Activated T-cell treated with anti-CD3 and anti-CD28 coated beads for 24 hours (primary cell): ENCODE measurements at places on chromosomes 5 and 9.

GRCh38 chr9:4137234-4137633, 162.6 kb downstream of the GLIS3 start:
- no peak for DNase-seq

- no peak for DNase-seq
These were observed 54.0 kb upstream of the MAP3K1 start for GRCh38 chr5:56761151-56761885.

GRCh38 chr5:131684051-131684450, 49.0 kb upstream of the RAPGEF6 start:
- no peak for DNase-seq

GRCh38 chr9:33468797-33469621, 4.7 kb downstream of the NOL6 start:
- DNase-seq = no peak

DNA sequence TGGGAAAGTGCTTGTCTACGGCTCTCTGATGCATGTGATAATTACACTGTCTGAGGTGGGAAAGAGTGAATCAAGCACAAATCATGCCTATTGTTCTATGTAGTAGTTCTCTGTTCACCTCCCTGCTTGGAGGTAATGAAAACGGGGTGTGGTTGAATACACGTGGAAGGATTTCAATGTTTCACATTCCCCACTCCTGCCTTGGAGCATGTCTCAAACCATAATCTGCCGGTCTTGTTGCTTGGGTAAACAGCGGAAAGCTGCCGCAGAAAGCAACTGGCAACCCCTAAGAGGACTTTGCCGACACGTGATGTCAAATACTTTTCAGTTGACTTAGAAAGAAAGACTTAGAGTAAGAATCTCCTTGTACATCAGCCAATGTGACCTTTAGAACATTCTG, 63.5 kb upstream of the MOCS2 start:
- DNase-seq = no peak

DNA sequence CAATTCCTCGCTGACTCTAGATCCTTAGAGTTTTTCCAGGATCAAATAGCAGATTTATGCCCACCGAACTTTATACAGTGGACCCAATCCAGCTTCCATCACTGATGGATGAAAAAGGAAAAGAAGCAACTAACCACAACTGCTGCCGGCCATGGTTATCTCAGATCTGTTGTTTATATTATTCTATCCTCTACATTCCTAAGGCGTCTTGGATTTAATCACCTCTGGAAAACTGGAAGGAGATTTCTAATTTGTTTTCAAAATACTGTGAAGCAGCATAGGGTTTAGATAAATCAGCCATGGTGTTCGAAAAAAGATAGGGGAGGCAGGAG, 663 bp upstream of the ZNF366 start:
- no peak for DNase-seq

DNA sequence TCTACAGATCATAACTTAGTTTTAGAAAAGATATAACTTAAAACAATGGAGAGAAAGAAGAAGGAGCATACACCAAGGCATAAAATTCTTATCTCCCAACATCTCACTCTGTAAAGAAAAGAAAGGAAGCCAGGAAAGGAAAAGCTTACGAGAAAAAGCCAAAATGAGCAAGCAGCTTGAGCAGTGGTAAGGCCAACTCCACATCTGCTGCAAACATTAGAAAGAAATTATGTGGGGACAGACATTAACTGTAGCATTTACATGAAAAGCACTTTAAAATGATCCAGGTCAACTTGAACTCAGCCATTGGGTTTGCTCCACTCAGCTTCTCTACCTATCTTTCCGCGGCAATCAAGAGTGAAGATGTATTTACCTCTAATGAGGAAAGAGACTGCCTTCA, 176.9 kb downstream of the BNC2 start:
- DNase-seq = no peak

- DNase-seq = no peak
These were observed 12.6 kb downstream of the CRB2 start for GRCh38 chr9:123368536-123369153.

DNA sequence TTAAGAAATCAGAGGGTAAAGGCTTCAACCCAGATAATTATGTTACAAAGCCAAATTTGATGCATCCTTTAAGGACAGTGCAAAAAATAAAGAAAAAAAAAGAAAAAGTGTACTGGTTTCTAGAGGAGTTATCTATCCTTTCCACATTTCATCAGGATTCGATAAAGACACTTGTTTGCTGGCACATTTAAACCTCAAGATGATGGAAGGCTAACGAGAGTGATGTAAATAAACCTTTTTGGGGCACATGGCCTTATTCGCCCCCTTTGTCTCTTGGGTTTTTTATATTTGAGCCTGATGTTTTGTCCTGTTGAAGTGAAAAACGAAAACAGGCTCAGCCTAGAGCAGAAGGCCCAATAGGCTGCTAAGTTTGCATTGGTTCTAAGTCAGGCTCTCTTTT, 416.5 kb downstream of the TAF11L14 start:
- no peak for DNase-seq

DNA sequence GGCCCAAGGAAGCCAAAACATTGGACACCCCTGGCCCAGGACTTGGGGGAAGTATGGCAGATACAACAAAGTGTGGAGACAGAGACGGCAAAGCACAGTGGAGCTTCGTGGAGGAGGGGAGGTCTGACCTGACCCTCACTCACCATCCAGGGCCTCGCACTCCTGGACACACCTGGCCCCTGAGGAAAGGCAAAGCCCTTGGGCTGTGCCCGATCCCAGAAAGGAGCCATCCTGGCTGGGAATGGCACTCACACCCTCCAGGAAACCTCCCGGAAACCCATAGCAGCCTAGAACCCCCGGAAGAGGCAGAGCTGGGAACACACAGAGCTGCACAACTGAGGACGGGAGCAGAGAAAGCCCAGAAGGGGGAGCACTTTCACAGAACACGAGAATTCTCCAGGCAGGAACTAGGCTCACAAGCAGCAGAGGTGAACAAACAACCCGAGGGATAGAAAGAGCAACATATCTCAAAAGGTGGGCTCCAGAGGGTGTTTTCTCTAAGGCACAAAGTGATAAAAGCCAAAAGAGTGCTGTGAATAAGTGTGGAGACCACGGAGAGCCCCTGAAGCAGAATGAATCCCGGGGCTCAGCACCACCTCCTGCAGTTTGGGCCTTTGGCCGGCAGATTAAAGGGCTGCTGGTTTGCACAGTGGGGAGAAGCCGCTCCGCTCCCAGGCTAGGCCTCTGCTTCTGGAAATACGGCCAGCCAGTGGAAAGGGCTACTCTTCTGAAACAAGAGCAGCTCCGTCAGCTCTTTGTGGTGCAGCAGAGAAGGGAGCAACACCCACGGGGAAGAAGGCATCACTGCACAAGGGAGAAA, 108.2 kb downstream of the UBE2R2 start:
- DNase-seq = no peak

DNA sequence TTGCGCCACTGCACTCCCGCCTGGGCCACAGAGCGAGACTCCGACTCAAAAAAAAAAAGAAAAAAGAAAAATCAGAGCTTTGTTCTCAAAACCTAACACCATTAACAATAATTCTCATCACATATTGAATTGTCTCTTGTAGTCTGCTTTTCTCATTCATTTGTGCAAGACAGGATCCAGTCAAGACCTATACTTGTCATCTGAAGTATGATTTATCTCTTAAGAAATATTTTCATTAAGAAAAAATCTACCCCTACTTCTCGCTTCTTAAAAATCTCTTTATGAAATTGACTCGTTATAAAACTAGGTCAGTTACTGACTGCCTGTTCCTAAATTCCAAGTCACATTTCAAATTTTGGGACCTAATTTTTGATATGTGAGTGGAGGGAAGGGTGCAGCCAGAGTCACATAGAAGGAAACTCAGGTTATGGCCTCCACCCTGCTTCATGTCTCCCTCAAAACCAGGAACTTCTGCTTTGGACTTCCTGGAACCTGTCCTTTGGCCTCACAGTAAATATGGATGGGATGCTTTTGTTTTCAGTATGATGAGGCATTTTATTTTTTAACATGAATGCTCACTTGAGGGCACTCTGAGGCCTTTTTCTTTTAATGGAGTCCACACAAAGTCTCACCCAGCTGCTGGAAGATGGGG, 18.9 kb downstream of the ZNF169 start:
- no peak for DNase-seq

DNA sequence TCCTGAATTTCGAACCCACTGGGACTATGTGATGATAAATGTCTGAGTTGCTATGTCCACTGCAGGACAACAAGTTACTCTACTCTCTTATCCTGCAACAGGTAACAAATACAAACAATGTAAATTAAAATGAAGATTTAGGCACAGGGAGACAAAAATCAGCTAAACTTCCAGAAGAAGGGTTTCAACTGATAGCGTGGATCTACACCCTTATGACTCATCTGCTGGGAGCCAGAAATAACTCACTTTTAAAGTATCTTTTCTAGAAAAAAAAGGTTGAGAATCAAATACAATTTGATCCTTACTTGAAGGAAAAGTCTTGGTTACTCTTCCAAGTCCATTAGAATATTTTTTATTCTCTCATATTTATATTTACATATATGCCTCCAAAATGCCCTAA, 21.4 kb downstream of the PJA2 start:
- no peak for DNase-seq

GRCh38 chr5:152184266-152184665, 220.8 kb downstream of the NMUR2 start:
- no peak for DNase-seq

DNA sequence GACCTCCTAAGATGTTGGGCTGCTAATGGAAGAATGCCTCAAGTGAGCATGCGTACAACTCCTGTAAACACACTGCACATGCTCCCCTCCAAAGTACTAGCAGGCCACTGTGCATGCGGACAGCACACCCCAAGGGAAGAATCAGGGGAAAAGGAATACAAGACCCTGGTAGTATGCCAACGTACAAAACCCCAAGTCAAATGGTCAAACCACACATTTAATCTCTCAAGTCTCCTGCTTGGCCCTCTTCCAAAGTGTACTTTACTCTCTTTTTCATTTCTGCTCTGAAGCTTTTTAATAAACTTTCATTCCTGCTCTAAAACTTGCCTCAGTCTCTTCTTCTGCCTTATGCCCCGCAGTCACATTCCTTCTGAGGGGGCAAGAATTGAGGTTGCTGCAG, 466.4 kb downstream of the DMRTA1 start:
- no peak for DNase-seq

DNA sequence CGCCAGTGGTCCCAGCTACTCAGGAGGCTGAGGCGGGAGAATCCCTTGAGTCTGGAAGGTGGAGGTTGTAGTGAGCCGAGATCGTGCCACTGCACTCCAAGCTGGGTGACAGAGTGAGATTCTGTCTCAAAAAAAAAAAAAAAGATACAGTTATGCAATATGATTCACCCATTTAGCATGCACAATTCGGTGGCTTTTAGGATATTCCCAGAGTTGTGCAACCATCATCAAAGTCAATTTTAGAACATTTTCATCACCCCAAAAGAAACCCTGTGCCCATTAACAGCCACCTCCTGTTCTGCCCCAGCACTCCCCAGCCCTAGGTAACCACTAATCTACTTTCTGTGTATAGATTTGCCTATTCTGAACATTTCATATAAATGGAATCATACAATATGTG, 4.3 kb upstream of the DHFR start:
- no peak for DNase-seq

DNA sequence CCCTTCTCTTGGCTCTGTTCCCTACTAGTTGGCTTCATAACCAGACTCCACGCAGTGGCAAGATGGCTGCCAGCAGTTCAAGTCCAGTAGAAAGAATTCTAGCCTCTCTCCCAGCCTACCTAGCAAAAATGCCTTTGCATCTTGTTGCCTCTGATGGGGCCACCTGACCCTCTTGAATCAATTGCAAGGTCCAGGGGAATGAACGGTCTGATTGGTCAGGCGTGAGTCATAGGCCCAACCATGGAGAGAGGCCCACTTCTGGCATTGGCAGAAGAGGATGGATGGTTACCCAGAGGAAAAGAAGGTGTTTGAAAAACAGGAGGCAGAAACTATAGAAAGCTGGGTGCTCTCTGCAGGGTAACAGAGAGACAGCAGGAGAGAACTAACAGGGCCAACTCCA, 622.6 kb downstream of the CCDC171 start:
- DNase-seq = no peak

- no peak for DNase-seq
These were observed 36.4 kb downstream of the PHF2 start for GRCh38 chr9:93612796-93613154.

- no peak for DNase-seq
These were observed 274.5 kb upstream of the C9orf72 start for GRCh38 chr9:27847818-27848217.

- DNase-seq = no peak
These were observed 84.0 kb downstream of the WNK2 start for GRCh38 chr9:93267681-93268505.
